T-helper 9 cell (primary cell): ENCODE measurements at places on chromosomes 5 and 9.

GRCh38 chr9:113738893-113739604, 137.1 kb upstream of the ZNF618 start:
- no peak for DNase-seq

- no peak for DNase-seq
Observed at GRCh38 chr9:105858877-105859276, 164.5 kb downstream of the TMEM38B start.

- no peak for DNase-seq
Observed at GRCh38 chr9:114496011-114496410, 9.3 kb downstream of the WHRN start.

DNA sequence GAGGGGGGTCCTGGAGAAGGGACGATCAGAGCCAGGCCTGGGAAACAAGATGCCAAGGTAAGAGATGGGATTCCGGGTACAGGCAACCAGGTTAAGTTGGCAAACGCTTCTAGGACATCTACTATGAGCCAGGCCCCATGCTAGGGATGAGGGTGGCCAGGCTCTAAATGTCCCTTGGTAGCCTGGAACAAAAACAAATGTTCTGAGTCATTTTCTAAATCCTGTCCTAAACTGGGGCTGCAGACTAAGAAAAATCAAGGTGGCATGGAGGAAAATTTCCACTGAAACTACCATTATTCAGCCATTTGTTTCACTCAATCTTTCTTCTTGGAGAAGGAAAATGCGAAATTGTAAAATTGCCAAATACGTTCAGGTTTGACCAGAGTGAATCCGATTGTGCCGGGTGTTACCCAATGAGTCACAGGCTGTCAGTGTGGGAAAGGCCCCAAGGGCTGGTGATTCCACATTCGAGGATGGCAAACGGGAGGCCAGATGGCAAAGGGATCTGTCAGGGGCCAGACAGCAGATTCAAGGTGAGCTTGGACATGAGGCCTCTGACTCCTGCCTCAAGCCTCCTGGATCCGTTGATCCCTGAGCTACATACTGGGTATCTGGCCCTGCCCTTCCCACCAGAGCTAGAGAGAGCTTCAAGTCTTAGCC, 57.6 kb downstream of the PAX5 start:
- DNase-seq, result no peak

DNA sequence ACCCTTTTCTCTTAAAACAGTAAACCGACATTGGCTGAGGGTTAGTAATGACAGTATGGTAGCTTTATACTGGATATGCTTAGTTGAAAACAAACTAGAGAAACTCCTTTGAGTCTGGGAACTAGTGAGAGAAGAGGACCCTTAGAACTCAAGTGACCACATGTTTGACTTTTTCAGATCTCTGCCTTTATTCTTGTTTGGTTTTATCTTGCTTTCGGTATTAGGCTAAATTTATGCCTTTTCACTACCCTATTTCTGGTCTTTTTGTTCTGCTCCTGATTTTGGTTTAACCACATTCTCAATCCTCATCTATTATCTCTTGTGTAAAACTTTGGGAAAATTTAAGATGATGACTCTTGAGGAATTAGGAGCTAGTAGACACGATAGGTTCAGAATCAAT, 11.0 kb downstream of the SNAPC3 start:
- no peak for DNase-seq
